ENCODE measurements at places on chromosomes 2 and 18. TPM values are rescaled to one million over a fixed set of nuclear protein-coding genes. Genes with fewer than 3 reads are reported as not detected.

Gene ALPP
- total RNA-seq: not detected

Gene CDH2
- 25.7 TPM for total RNA-seq

Gene CXCR4
- 365 TPM for total RNA-seq

Gene FAM161A
- 1.5 TPM for total RNA-seq

Gene PPP4R3B
- 77.4 TPM for total RNA-seq

Gene TMEM131
- 74.0 TPM for total RNA-seq

Gene NEU4
- total RNA-seq: 1.1 TPM

Gene ST8SIA3
- not detected for total RNA-seq

Gene DYNAP
- 0.84 TPM for total RNA-seq

Gene SLC23A3
- 2.6 TPM for total RNA-seq

Gene CCDC74A
- 0.98 TPM for total RNA-seq

Data from spleen (tissue), 13 donors.